ENCODE measurements at places on chromosomes 5 and 9.

DNA sequence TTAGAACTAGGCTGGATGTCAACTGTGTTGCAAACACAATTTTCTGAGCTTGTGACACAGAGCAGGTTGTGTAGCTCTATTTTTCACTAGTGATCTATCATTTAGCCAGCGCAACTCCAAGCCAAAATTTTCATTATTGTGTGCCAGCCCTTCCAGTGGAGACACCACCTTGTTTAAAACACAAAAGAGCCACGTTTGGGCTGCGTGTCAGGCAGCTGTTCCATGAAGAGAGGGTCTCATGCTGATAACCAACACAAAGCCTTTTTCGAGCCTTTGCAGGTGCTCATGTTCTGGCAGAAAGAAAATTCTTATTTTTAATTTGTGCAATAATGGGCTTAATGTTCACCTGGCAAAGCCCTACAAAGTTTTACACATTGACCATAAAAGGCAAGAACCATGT lies 237.6 kb upstream of the RGMB start:
- DNase-seq, result no peak

- DNase-seq, result no peak
Observed at GRCh38 chr5:149048811-149049210, 14.1 kb downstream of the SH3TC2 start.

- no peak for DNase-seq
Observed at GRCh38 chr5:136311999-136312398, 53.3 kb downstream of the TRPC7 start.

GRCh38 chr5:154273963-154274827 lies 83.7 kb downstream of the GALNT10 start:
- DNase-seq, result no peak

DNA sequence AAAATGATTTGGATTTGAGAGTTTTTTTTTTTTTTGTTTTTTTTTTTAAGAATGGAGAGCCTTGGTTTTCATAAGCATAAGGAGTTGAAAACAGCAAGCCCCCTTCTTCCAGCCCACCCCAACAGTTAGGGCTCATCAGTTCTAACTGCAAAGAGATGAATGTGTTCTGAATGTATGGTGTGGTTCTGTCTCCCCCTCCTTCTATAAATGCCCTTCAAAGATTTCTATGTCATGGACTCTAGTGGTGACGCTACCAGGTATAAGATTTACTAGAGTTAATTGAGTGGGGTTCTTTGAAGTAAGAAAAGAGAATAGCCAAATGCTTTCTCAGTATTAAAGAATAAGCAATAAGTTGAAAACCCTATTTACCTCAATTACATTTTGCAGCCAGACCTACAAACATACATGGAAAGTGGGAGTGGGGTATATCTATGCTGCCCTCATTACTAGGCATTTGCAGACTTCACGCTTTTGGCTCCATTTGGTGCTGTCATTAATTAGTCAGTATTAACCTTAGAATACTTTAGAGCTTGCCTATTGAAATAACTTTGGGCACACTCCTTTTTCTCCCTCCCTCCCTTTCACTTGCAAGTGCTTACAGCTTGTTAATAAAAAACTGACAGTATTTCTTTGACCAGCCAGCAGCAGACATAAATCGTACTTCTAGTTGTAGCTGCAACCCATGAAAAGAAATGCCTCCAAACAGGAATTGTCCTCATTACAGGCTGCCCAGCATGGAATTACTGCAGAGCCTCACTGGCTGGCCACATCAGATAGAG lies 667.2 kb upstream of the ZNF608 start:
- DNase-seq, result no peak

DNA sequence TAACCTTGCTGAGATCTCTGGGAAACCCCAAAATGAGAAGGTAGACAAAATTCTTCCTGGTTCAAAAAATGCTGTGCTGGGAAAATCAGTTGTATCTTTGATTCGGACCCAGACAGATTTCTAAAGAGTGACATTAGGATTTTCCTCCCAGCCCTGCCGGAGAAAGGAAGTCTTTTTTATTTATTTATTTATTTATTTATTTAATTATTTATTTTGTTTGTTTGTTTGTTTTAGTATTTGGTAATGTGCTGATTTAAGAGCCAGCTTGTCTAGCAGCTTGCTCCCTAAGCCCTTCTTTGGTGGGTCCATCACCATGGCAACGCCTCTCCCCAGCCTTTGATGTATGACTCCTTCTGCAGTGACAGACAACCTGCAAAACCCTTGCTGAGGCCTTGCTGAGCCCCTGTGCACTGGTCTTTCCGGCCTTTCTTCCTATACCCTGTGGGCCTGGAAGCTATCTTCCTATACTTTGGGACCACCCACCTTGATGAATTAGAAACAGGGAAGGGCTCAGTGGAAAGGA lies 60.6 kb upstream of the AFAP1L1 start:
- DNase-seq, result no peak

DNA sequence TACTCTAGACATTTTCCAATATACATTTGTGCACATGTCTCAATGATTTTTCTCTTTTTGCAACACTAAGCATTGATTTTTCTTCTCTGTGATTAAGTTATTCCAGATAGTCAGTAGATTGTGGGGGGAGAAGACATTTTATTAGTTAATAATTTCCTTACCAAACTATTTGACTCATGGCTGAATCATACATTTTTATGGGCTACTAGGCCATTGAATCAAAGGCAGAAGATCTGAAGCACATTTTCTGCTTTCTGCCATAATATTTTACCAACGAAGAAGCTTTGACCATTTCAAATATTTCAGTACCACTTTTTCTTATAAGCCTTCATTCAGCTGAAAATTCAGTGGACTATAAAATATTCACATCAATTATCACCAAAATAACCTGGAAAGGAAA lies 175.6 kb downstream of the IRX2 start:
- DNase-seq, result no peak

- no peak for DNase-seq
Observed at GRCh38 chr5:148683651-148684050, 29.3 kb upstream of the HTR4 start.

DNA sequence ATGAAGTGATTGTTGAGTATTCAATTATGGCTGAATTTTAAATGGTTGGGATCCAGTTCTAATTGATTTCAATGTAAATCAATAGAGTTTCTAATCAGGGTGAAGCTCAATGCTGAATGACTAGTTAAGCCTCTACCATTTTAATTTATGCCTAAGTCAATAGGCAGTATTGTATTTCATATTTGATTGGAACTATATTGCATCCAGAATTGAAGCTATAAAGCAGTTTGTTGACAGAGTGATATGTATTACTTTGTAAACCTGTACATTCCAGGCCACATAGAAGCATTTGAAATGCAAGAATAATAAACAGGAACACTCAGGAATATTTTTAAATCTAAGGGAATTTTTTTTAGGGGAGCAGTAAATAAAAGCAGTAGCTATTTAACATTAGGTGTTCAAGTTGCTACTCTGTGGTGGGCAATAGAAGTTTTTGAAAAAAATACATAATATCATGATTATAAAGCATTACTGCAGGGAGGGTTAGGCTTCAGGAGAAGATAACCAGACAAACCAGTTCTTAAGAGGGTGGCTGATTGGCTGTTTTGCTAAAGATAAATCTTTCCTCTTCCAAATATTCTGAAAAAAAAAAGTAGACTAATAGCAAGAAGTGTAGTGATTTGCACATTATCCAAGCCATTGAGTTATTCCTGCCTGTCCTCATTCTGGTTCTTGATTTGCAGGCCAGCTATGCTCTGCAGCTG lies 492.0 kb upstream of the MEF2C start:
- no peak for DNase-seq

GRCh38 chr5:180339583-180340183 lies 13.5 kb downstream of the GFPT2 start:
- no peak for DNase-seq
